Chondrocyte (in vitro differentiated cells): ENCODE measurements at places on chromosomes 16 and 17. TPM values are rescaled to one million over a fixed set of nuclear protein-coding genes. Genes with fewer than 3 reads are reported as not detected.

The CHST5 gene
- total RNA-seq, result 0.07 to 0.17 TPM (median 0.10 TPM) in 3 replicates

The PRRT2 gene
- total RNA-seq, result 5.2 to 9.1 TPM (median 6.1 TPM) in 3 replicates

The CNTROB gene
- 28.7 to 29.2 TPM (median 29.2 TPM) in 3 replicates for total RNA-seq

DNA sequence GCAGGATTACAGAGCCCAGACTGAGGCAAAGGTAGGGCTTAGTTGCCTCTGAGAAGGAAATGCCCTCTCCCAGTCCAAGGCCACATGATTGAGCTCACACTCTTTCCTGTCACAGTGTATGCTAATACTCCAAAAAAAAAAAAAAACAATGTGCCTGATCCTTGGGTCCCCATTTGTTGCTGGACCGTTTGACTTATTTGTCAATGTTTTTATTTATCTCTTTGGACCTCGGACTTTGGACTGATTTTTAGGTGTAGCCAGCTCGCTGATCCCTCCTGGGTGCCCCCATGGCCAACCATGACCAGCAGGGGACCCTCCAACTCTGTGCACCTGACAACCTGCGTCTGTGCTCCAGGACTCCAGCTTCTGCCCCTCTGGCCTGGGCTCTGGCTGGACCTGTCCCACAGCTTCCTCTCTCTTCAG lies 622 bp upstream of the CCL16 start:
- no peak for DNase-seq

DNA sequence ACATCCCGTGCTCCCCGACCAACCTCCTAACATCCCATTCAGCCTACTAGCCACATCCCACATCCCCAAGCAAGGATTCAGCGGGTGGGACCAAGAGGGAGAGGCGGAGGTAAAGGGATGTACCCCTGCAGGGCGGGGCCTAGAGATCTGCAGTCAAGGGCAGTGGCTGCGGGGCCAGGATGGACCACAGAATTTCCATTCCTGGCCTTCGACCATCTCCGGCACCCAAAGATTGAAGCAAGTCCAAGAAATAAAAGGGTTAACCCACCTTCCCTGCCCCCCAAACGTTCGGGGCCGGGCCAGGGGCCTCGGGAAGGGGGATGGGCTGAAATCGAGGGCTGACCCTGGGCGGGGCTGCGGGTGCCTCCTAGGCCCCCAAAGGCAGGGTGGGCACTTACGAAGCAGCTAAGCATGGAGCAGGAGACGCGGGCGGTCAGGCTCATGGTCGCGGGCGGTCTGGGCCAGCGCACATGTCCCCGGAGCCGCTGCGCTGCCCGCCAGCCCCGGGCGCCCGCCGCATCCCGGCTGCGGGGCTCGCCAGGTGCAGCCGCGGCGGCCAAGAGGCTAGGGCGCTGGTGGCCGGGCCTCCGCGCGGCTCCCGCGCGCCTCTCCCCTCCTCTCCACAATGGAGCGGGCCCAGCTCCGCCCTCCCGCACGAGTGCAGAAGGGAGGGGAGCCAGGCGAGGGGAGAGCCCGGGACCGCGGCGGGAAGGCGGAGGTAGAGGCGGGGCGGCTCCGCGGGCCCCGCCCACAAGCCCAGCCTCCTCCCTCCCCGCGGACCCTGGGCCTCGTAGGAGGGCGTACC lies at the start of gene MTMR4:
MTMR4 (minus strand) TSS at position 674 of the 805 bp plus-strand sequence; CDS start at position 443, 231 bp downstream.
- DNase-seq, result no peak

DNA sequence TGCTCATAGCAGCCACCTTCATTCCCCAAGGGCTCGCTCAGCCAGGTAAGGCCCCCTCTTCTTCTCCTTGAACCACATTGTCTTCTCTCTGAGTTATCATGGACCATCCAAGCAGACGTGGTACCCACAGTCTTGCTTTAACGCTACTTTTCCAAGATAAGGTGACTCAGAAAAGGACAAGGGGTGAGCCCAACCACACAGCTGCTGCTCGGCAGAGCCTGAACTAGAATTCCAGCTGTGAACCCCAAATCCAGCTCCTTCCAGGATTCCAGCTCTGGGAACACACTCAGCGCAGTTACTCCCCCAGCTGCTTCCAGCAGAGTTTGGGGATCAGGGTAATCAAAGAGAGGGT lies 272 bp downstream of the CCL2 start:
- DNase-seq, result no peak

DNA sequence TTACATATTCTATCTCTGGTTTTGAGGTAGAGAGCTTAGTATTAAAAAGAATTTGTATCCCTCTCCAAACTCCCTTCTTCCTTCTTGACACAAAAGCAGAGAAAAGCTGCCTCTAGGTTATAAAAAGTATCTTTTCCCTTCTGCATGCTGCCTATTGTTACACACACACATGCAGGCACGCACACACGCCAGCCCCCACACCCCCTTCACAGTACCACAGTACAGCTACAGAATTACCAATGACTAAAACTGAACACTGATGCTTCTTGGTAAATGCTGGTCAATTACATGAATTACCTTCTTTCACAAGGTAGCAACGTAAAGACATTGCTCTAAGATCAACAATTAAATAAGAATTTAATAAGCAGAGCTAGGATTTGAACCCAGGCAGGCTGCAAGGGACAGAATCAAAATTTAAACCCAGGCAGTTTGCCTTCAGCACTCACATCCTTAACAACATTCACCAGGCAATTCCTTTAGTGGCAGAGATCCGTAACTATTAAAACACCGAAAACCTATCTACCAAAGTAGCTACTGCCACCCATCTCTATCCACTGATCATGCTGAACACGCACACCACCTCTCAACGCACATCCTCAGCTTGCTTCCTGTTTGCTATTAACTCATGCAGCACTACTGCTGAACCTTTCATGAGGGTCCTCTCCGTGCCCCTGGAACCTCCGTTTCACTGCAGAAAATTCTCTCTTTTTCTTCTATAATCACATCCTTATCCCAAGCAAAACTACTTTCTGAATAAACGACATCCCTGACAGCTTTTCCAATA lies 37.8 kb downstream of the YWHAE start:
- no peak for DNase-seq
